ENCODE measurements at places on chromosomes 3 and 15.

- no peak for DNase-seq
Observed at GRCh38 chr3:105780107-105780506, 88.7 kb downstream of the CBLB start.

DNA sequence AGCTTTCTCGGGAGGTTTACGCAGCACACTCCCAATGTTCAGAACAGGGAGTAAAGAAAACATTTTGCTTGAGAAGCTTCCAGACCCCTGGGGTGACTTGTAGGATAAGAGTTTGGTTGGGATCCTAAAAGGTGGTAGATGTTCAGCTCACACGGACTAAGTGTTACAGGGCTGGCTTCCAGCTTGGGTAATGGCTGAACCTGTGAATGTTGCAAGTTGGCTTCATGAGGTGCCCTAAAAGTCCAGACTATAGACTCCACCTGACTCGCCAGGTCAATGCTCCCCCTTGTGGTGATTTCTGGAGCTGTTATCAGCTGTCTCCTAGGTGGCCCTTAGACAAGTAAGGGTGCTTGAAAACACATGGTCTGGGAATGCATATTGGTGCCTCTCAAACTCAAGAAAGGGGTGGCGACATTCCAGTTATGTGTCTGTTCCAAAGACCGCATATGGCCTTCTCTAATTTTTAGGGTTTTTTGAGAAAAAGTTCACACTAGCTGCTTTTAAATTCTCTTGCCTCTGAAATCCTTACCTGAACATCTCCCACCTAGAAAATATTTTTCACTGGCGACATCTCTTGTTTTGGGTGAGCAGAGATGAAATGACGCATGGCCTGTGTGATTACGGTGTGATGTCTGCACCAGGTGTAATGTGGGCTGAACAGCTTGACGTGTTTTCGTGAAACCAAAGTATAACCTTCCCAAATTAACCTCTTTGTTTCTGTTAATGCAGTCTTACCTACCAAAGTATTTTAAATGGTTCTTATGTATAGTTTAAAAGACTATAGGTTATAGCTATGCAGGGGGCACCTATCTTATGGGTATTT is 175.7 kb upstream of the KBTBD8 start:
- peak; percentile 42 for DNase-seq

GRCh38 chr15:48028712-48029111 is 92.1 kb upstream of the SLC24A5 start:
- no peak for DNase-seq

- no peak for DNase-seq
Observed at GRCh38 chr15:86229306-86229705, 149.6 kb downstream of the AGBL1 start.

- DNase-seq, result peak; percentile 39
Observed at GRCh38 chr3:116440196-116440595, 5.1 kb downstream of the LSAMP start.
